ENCODE measurements at places on chromosomes 2 and 18.
A peak's percentile ranks its signal among the peaks of the same experiment; 100 is the strongest.

DNA sequence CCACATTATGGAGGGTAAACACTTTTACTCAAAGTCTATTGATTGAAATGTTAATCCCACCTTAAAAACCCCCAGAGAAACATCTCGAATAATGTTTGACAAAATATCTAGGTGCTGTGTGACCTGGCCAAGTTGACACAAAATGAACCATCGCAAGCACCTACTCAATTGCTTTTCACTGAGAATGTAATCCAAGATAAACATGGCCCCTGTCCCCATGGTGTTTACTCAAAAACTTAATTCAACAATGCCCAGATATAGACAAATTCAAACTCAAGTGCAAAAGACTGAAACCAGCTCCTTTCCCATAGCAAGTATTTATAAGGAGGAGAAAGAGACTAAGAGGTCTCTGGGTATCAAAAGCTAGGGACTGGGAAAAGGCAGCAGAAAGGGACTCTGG, 15.0 kb upstream of the ACMSD start:
- no peak for DNase-seq

- DNase-seq, result no peak
These were observed 559.3 kb upstream of the CDH2 start for GRCh38 chr18:28736223-28736622.

GRCh38 chr2:101779656-101780055, 82.1 kb downstream of the MAP4K4 start:
- no peak for DNase-seq

- DNase-seq, result peak; percentile 22
These were observed 19.0 kb downstream of the DYNC1I2 start for GRCh38 chr2:171706152-171706803.

DNA sequence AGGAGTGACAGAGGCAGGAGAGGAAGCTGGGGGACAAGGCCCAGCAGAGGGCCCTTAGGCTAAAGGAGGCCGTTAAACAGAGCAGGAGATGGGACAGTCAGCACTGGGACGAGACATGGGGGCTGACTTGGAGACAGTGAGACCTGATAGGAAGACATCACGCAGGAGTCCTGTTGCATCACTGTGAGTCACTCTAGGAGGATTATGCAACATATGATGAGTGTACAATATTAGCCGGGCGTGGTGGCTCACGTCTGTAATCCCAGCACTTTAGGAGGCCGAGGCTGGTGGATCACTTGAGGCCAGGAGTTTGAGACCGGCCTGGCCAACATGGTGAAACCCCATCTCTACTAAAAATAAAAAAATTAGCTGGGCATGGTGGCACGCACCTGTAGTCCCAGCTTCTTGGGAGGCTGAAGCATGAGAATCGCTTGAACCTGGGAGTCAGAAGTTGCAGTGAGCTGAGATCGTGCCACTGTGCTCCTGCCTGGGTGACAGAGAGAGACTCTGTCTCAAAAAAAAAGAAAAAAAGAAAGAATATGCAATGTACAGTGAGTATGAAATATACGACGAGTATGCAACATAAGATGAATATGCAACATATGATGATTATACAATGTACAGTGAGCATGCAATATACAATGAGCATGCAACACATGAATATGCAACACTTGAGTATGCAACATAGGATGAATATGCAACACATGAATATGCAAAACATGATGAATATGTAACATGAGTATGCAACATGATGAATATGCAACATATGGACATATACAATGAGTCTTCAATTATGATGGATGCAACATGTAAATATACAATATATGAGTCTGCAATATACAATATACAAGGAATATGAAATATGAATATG, 83.3 kb upstream of the ID2 start:
- no peak for DNase-seq
